Activated T-helper 1 cell treated with anti-CD3 and anti-CD28 coated beads, Interleukin-12 subunit alpha, Interleukin-12 subunit beta, Interleukin-2, Interleukin-4 antibody, amounts not matched to agents 30 ng/mL and 10 ng/mL and 1 ng/mL, durations not matched to agents 14 hours and 24 hours and 36 hours (primary cell): ENCODE measurements at places on chromosomes 16 and 17. TPM values are rescaled to one million over a fixed set of nuclear protein-coding genes. Genes with fewer than 3 reads are reported as not detected.

DNA sequence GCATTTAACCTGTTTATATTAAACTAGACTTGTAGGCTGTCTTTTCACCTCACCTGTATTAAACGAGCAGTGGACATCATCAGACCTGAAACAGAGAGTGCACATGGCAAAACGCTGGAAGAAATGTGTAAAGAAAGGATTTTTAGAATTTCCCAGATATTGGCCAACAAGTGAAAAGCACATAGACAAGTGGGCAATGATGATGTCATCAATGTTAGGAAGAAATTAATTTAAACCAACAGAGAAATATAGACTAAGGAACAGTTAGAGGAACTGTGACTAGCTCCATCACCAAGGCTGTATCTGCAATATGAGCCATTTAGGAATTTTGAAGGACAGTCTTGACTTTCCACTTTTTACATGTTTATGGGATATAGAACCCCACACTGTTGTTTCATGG lies 67.1 kb upstream of the SLC12A3 start:
- H3K27me3 ChIP-seq, result no peaks in the 10 kb centered on the region
- H3K4me1 ChIP-seq, result peaks cover 4% of the 10 kb centered on the region
- H3K27ac ChIP-seq, result no peak overlapping the region
- H3K36me3 ChIP-seq, result peaks cover 8% of the 10 kb centered on the region

DNA sequence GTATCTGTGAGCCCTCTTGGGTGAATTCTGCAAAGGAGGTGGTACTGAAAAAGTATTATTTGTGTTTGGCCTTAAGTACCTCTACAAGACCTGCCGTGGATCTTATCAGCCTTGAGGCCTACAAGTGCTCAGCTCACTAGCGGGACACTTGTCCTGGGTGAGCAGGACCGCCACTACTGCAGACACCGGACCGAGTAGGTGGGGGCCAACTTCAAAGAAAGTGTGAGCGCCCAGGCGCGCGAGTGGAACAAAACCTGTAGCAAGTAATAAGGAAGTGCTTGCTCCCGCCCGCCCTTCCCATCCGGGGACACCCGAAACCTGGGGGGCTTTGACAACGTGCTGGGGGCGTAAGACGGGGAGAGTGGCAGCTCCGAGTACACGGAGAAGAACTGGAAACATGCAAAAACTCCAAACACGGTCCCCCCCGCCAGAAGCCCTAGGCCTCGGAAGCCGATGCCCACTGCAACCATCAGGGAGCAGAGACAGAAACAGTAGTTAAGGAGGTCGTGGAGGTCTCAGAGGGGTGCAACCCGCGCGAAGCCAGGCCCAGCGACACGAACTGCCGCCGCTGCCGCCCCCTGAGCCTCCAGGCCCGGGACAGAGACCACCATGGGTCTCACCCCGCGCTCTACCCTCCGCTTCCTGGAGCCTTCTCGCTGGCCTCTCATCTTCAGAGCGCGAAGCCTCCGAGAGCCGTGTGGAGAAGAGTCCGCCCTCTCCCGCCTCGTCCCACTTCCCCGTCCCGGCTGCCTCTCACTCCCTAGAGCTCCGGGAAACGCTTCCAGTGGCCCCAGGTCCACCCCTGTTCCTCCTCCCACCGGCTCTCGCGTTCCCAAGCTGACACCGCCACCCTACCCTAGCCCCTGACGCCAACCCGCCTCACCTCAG lies 537 bp downstream of the CNOT1 start:
- H3K36me3 ChIP-seq, result peaks cover 9% of the 10 kb centered on the region
- H3K27me3 ChIP-seq, result no peaks in the 10 kb centered on the region
- peak overlapping the region; percentile 94 for H3K4me3 ChIP-seq

DNA sequence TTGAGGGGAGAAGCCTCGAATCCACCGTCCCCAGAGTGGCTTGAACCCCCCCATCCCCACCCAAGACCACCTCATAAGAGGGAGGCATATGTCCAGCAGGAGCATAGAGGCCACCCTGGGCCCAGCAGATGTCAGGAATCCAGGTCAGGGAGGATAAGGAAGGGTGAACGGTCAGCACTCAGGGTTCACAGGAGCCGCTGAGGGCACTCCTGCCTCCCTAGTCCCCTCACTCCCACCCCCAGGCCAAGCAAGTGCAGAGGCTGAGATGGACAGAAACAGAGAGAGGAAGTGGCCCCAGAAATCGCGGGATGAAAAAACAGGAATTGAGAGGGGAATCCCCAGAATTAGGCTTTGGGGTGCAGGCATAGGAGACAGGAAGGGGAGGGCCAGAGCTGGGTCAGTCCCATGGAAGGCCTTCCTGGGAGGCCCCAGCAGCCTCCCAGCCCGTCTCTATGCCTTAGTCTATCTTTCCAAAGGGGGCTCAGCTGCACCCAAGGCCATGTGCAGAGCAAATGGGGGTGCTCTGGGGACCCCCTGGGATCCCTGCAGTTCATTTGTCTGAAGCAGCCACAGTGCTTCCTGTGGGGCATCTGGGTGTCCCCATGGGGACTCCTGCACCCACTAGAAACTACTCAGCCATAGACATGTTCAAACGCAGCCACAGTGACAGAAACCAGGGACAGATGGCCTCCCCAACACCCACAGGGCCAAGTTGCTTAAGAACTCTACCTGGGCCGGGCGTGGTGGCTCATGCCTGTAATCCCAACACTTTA lies 1.7 kb downstream of the CMTM3 start:
- H3K36me3 ChIP-seq, result peaks cover 19% of the 10 kb centered on the region
- peak overlapping the region; percentile 94 for H3K27ac ChIP-seq
- no peak for DNase-seq

The MLKL gene
- total RNA-seq, result 23.9 and 24.0 TPM in 2 replicates

DNA sequence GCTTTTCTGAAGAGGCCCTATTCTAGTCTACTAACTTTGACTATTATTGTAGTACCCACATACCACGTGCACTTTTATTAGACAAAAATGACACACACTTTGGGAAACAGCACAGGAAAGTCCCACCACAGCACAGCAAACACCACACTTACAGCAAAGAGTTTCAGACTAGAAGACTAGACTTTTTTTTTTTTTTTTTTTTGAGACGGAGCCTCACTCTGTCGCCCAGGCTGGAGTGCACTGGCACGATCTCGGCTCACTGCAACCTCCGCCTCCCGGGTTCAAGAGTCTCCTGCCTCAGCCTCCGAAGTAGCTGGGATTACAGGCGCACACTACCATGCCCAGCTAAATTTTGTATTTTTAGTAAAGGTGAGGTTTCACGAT lies 20.1 kb downstream of the YWHAE start:
- H3K4me3 ChIP-seq, result no peak overlapping the region
- no peaks in the 10 kb centered on the region for H3K27me3 ChIP-seq
- no peak for DNase-seq
- H3K4me1 ChIP-seq, result peaks cover 67% of the 10 kb centered on the region
- H3K36me3 ChIP-seq, result peaks cover 10% of the 10 kb centered on the region
- peak overlapping the region; percentile 63 for H3K27ac ChIP-seq

GRCh38 chr16:75377729-75378386 lies 55.4 kb downstream of the CFDP1 start:
- H3K27ac ChIP-seq, result no peak overlapping the region
- no peak for DNase-seq

DNA sequence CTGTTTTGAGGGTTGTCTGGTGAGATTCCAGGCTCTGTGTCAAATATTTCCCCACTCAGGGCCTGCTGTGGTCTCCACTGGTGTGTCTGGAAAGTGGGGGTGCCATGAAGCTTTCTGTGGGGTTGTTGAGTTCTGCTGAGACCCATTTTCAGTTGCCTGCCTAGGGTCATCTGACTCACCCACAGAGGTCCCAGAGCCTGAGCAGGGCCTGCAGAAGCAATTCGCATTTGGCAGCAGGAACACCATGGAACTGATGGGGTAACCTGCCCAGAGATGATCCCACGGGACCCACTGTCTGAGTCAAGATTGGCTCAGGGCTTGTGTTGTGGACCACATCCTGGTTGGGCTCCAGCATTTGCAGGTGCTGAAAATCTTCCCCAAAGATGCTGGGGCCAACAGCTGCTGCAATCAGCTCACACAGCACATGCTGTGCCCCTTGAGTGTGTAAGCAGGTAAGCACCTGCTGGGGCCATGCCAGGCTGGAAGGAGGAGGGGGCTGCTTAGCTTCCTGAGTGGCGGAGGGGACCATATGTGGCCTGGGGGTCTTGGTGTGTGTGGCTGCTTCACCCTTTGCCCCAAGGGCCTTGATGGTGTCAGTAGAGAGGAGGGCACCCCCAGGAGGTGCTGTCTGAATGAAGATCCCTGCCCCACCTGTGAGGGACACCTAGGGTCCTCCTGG lies 1726.1 kb downstream of the TP53TG3F start:
- H3K36me3 ChIP-seq, result no peaks in the 10 kb centered on the region
- no peak overlapping the region for H3K27ac ChIP-seq
- DNase-seq, result no peak
- H3K27me3 ChIP-seq, result no peaks in the 10 kb centered on the region

The ACOX1 gene
- 25.3 and 28.2 TPM in 2 replicates for total RNA-seq

DNA sequence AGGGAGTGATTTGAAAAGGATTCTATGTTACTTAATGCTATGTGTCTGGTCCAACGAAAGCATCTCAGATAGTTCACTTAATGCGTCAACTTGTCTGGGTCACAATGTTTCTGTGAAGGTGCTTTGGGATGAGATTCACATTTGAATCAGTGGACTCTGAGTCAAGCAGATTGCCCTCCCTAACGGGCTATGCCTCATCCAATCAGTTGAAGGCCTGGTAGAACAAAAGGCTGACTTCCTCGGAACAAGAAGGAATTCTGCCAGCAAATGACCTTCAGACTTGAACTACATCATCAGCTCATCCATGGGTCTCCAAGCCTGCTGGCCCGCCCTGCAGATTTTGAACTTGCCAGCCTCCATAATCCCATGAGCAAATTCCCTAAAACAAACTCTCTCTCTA lies 15.2 kb downstream of the EMP2 start:
- no peak overlapping the region for H3K4me3 ChIP-seq
- H3K27ac ChIP-seq, result no peak overlapping the region
- peaks cover 4% of the 10 kb centered on the region for H3K27me3 ChIP-seq
- no peaks in the 10 kb centered on the region for H3K36me3 ChIP-seq
- H3K4me1 ChIP-seq, result no peaks in the 10 kb centered on the region

- H3K36me3 ChIP-seq, result peaks cover 51% of the 10 kb centered on the region
- no peak overlapping the region for H3K27ac ChIP-seq
- DNase-seq, result no peak
- H3K4me1 ChIP-seq, result peaks cover 23% of the 10 kb centered on the region
- H3K4me3 ChIP-seq, result no peak overlapping the region
- H3K27me3 ChIP-seq, result no peaks in the 10 kb centered on the region
Measured at GRCh38 chr17:47975823-47976205, 4.9 kb downstream of the CDK5RAP3 start.

DNA sequence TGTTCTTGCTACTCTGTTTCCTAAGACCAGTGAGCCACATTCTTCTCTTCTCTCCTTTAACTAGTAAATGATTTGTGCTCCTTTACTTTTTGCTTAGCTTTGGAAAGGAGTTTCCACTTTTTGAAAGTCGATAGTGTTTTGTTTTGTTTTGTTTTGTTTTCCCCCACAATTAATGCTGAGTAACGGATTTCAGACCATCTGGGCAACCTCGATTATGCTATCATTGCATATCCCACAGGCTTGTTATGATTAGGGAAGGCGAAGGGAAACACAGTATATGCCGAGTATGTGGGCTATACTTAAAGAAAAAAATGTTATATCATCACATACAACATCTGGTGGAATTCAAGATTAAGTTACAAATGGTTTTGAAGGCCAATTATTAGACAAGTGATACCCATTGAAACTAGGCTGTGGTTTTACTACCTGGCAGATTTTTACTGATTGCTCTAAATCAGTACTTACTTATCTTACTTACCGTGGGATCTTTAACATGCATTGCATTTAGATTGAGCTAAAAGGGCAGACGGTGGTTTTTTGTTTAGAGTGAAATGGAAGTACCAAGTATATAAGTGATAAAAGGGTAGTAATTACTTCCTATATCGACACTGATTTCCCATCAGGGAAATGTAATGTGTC lies 361.3 kb upstream of the SOX9 start:
- H3K4me3 ChIP-seq, result no peak overlapping the region
- H3K27ac ChIP-seq, result no peak overlapping the region
- no peaks in the 10 kb centered on the region for H3K4me1 ChIP-seq

The BCL6B gene
- total RNA-seq, result 1.5 and 2.5 TPM in 2 replicates

DNA sequence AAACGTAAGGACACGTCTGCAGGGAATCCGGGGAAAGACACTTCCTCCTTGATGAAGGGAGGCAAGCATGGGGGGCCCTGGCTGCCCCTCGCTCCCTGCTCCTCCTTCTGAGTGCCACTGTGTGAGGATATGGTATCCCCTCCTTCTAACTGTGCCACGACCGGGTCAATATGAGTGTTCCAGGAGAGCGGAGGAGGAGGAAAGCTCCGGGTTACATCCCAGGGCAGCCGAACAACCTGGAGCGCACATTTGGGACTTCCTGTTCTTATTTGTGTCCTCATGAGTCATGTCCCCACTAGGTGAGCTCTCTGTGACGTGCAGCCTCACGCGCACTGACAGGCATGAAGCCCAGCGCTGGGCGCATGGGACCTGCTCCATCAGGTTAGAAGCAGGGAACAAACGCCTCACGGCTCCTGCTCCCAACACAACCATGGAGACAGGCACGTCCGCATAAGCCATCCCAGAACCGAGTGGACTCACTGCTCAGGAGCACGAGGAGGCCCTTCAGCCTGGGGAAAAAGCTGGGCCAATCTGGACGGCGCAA lies 92.9 kb upstream of the DNAH17 start:
- H3K36me3 ChIP-seq, result peaks cover 35% of the 10 kb centered on the region
- H3K4me1 ChIP-seq, result peaks cover 32% of the 10 kb centered on the region
- no peak overlapping the region for H3K4me3 ChIP-seq
- H3K27ac ChIP-seq, result no peak overlapping the region
- DNase-seq, result no peak

The CHST4 gene
- total RNA-seq, result not detected in 2 replicates

The NOG gene
- total RNA-seq, result not detected in 2 replicates

DNA sequence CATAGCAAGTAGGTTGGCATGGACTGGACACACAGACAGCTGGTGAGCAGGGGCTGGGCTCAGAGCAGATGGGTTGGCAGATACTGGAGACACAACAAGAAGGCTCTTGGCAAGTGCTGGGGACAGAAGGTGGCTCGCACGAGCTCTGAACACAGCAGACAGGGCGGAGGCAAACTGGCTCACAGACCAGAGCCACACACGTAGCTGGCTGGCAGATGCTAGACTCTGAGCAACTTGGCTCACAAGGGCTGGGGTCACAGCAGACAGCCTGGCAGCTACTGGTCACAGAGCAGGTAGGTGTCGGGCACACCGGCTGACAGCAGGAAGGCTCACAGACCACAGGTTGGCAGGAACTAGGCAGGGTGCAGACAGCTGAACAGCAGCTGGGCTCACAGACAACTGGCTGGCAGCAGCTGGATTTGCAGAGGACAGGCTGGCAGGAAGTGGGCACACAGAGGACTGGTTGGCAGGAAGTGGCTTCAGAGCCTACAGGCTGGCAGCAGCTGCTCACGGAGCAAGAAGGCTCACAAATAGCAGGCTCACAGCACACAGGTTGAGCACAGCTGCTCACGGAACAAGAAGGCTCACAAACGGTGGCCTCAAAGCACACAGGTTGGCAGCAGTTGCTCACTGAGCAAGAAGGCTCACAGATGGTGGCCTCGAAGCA lies 725 bp downstream of the KRTAP16-1 start:
- peaks cover 12% of the 10 kb centered on the region for H3K27me3 ChIP-seq
- no peak for DNase-seq
- H3K4me3 ChIP-seq, result no peak overlapping the region
- H3K4me1 ChIP-seq, result peaks cover 32% of the 10 kb centered on the region
- no peaks in the 10 kb centered on the region for H3K36me3 ChIP-seq
- H3K27ac ChIP-seq, result no peak overlapping the region

GRCh38 chr16:13344001-13344400 lies 442.6 kb downstream of the SHISA9 start:
- no peaks in the 10 kb centered on the region for H3K4me1 ChIP-seq
- no peak overlapping the region for H3K27ac ChIP-seq
- H3K4me3 ChIP-seq, result no peak overlapping the region
- no peaks in the 10 kb centered on the region for H3K27me3 ChIP-seq
- DNase-seq, result no peak
- no peaks in the 10 kb centered on the region for H3K36me3 ChIP-seq

The GCGR gene
- total RNA-seq, result not detected in 2 replicates

The TBC1D3H gene
- total RNA-seq, result not detected in 2 replicates
